T-cell (primary cell): ENCODE measurements at places on chromosomes 4 and X.

DNA sequence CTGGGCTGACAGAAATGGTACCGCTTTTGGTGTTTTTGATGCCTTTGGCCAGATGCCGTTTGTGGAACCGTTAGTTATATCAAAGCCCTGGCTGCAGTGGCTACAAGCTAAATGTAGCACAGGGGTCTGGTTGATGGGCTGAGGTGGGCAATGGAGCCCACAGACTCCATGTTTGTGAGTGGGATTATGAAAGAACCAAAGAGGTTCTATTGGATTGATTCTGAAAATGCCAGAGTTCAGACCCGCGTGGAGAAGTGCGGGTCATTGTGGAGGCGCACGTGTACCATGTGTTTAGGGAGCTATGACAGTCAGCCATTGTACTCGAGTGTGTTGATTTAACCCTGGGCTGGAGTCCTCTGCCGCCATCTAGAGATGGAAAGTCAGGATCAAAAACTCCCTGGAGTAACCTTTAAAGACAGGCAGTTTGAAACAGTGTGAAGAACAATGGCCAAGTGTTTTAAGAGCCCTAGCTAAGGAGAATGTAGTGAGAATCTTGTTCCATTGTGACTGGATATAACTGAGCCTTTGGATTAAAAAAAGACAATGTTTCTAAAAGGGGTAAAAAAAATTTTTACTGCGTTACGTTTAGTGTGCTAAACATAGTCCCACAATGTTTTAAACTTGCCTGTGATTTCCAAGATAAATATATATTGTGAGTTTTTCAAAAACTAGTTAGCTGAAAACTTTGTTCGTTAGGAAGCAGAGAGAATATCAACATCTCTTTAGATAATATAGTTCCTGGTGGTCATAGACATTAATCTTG lies 12.7 kb downstream of the ART3 start:
- DNase-seq, result no peak

DNA sequence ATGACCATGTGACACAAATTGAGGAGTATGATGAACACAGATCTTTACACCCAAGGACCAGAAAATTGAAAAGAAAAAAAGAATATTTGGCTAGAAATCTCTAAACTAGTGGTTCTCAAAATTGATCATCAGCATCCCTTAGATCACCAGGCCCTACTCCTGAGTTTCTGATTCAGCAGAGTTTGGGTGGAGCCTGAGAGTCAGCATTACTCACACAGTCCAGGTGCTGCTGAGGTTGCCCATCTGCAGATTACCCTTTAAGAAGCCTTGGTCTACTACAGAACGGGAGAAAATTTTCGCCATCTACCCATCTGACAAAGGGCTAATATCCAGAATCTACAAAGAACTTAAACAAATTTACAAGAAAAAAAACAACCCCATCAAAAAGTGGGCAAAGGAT lies 182.8 kb downstream of the MOSPD2 start:
- no peak for DNase-seq

DNA sequence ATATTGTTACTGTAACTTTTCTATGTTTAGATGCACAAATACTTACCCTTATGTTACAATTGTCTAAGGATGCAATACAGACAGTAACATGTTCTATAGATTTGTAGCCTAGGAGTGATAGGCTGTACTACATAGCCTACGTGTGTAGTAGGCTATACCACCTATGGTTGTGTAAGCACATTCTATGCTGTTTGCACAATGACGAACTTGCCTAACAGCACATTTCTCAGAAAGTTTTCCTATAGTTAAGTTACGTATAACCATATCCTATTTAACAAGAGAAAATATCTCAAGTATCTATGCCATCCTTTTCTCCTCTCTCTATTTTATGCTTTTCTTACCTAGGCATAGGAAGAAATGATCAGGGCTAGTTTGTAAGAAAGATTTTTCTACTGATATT lies 710.8 kb upstream of the HTR2C start:
- DNase-seq, result no peak

DNA sequence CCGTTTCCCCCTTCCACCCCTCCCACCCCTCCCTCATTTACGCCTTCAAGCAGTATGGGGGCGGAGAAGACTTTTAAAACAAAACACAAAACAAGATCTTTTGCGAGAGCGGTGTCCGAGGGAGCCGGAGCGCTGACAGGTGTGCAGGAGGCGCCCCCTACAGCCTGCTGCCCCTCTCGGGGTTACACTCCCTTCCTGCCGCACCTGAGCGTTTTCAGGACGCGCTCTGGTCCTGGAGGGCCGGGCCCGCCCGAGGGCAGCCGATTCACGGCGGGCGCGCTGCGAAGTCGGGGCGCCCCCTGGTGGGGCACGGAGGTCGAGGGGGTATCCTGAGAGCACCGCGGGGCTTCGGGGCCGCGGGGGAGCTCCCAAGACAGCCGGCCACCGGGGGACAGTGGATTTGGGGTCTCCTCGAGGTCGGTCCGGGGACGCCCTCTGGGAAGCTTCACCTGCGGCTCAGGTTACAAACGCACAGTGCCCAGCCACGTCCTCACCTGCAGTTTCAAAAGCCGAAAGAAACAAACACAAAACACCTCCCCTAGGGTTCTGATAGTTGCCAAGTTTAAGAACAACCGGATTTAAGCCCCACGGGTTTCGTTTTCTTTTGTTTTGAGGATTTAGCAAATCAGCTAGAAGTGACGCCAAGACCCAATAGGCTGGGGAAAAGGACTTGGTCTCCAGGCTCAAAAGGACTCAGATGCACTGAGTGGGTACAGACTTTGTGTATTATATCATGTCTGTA lies 8.0 kb upstream of the NEUROG2 start:
- DNase-seq, result peak; percentile 66

- DNase-seq, result no peak
Measured at GRCh38 chrX:38968344-38969216, 167.3 kb downstream of the MID1IP1 start.

GRCh38 chr4:152221816-152222516 lies 313.9 kb downstream of the FBXW7 start:
- peak; percentile 1 for DNase-seq

- no peak for DNase-seq
Measured at GRCh38 chr4:98338761-98339438, 77.7 kb downstream of the RAP1GDS1 start.

GRCh38 chr4:187889651-187890050 lies 105.9 kb upstream of the ZFP42 start:
- DNase-seq, result no peak

DNA sequence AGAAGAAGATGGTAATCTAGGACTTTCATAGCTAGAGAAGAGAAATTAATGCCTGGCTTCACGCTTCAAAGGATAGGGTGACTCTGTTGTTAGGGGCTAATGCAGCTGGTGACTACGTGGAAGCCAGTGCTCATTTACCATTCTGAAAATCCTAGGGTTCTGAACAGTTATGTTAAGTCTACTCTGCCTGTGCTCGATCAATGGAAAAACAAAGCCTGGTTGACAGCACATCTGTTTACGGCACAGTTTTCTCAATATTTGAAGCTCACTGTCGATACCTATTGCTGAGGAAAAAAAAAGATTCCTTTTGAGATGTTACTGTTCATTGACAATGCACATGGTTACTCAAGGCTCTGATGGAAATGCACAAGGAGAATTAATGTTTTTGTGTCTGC lies 182.6 kb upstream of the NUDT6 start:
- no peak for DNase-seq

GRCh38 chr4:108834835-108835384 lies 72.1 kb upstream of the ETNPPL start:
- DNase-seq, result no peak

DNA sequence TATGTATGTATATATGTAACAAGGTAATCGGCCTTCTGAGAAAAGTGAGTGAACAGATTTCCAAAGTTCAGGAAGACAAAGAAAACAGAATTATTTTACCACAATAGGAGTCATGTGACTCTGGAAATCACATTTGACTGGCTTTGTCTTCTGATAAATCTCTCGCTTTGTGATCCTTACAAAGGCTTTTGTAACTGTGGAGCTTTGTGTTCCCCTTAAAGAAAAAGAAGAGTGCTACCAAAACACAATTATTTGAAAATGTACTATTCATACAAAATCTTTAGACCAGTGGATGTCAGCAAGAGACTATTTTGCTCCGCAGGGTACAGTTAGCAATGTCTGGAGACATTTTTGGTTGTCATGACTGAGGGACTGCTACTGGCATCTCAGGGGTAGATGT lies 238.8 kb downstream of the LDB2 start:
- DNase-seq, result no peak

- no peak for DNase-seq
Measured at GRCh38 chr4:47719576-47719975, 118.3 kb downstream of the CORIN start.

DNA sequence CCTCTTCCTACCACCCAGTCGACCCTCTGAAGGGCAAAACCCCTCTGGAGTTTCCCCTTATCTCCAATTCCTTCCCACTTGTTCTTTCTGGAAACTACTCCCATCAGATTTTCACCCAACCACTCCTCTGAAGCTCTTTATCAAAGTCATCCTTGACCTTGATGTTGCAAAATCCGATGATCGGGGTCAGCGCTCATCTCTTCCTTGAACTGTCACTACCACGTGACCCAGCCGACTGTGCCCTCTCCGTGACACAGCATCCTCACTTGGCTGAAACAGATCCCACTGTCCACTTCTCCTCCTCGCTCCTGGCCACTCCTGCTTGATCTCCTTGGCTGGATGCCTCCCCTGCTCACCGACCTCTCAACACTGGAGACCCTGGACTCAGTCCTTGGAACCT lies 1.1 kb downstream of the CFAP99 start:
- DNase-seq, result no peak

GRCh38 chr4:73676136-73676535 lies 55.9 kb upstream of the RASSF6 start:
- DNase-seq, result no peak

GRCh38 chr4:150366487-150366999 lies 215.4 kb upstream of the MAB21L2 start:
- DNase-seq, result no peak

- no peak for DNase-seq
Measured at GRCh38 chr4:150960079-150960478, 55.0 kb downstream of the LRBA start.

DNA sequence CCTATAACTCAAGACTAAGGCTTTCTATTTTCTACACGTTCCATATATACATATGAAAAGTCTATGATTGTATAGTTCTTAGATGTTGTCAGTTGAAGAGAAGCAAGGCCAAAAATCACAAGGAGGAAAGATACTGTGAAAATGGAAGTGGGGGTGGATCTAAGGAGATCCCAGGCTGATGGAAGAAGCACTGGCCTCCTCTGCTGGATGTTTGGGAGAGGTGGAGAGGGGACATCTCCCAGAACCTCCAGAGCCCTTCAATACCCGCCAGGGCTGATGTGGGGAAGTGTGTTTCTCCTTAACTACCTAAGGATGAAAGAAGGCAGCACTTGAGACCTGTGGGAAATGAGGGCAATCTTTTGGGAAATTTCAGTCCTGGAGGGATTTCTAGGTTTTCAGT lies 67.4 kb downstream of the RASGEF1B start:
- no peak for DNase-seq

- no peak for DNase-seq
Measured at GRCh38 chr4:3077796-3078195, 3.3 kb downstream of the HTT start.

- no peak for DNase-seq
Measured at GRCh38 chr4:86496094-86497080, 97.7 kb upstream of the PTPN13 start.

- no peak for DNase-seq
Measured at GRCh38 chr4:86334020-86334750, 25.7 kb downstream of the MAPK10 start.

GRCh38 chrX:19912-20571 lies 261.1 kb upstream of the PLCXD1 start:
- DNase-seq, result no peak

DNA sequence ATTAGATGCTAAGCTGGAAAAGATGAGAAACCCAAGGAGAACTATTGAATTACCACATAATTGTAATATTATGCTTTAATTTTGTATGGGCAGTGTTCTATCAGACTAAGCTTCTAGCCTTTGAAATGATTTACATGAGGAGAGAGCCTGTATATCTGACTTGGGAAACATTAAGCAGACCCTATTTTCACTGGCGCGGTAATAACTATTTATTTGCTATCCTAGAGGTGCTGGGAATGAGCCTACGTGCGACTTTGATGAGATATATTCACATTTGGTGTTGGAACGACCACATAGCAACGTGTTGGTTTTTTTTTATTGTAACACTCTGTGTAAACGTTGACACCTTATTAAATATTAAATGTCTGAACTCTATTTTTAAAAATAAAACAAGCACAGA lies 80.5 kb downstream of the CLCN4 start:
- DNase-seq, result no peak

DNA sequence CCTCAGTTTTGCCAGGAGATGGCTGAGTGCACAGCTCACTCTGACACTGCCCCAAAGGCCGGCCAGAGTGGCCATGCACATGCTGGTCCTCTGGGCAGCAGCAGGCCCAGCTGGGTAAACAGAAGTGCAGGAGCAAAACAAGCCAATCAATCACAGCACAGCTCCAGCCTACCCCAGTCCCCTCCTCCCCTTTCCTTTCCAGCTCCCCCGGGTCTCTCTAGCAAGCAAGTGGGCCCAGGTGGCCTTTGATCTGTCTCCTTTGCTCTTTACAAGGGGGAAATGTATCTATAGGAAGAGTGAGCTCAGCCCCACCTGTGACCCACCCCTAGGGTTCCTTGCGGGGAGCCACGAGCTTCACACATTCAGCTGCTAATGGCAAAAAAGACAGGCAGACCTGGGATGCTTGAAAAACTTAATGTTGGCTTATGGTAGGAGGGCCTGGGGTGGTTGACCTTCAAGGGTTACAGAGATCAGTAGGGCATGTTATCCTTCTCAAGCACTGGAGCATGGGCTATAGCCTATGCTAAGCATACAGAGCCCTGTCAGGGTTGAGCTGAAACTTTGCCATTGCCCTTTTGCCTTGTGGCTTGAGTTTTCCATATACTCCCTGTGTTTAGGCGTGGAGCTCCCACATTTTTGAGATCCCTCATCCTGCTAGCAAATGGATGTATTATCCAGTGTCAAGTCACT lies 57.8 kb upstream of the PLAC1 start:
- DNase-seq, result no peak

DNA sequence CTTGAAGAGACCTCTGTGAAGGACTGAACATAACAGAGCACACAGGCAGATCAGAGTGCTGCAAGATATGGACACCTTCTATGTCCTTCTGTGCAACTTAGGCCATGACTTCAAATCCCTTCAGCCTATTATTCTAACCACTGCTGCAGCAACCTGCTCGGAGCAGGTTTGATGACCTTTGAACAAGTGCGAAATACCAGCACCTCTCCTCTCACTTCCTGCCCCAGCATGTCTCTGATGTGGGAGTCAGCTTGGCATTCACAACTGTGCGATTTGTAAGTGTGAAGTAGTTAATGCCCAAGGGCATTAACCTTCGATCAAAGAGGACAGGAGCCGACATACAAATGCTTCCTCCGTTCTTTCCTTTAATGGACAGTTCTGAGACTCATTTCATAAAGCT lies 1.6 kb upstream of the EXOC1 start:
- peak; percentile 28 for DNase-seq

GRCh38 chr4:25813448-25814106 lies 49.2 kb downstream of the SEL1L3 start:
- DNase-seq, result no peak
